Activated CD8-positive, alpha-beta memory T cell treated with anti-CD3 and anti-CD28 coated beads for 4 hours (primary cell): ENCODE measurements at places on chromosomes 1 and 21.

GRCh38 chr1:246397046-246397445, 110.0 kb downstream of the SMYD3 start:
- DNase-seq, result no peak

DNA sequence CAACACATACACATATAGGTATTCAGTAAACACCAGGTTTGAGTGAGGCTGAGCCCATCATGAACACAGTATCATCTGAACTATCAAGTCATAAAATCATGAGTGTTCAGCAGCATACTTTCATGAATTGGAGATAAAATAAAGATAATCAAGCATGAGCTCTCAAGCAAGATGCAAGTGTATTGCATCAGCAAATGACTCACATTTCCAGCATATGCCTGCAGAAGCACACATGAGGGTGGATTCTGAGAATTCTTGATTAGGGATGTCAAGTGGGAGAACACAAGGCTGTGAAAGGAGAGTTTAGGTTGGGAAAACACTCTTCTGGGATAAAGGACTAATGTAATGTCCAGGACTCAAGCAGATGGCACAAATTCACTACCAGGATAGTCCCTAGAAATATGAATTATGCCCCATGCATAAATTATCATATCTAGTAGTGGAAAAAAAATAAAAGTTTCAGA, 299.2 kb downstream of the SRGAP2C start:
- DNase-seq, result no peak

- no peak for DNase-seq
Measured at GRCh38 chr1:234645474-234645953, 35.5 kb upstream of the IRF2BP2 start.

DNA sequence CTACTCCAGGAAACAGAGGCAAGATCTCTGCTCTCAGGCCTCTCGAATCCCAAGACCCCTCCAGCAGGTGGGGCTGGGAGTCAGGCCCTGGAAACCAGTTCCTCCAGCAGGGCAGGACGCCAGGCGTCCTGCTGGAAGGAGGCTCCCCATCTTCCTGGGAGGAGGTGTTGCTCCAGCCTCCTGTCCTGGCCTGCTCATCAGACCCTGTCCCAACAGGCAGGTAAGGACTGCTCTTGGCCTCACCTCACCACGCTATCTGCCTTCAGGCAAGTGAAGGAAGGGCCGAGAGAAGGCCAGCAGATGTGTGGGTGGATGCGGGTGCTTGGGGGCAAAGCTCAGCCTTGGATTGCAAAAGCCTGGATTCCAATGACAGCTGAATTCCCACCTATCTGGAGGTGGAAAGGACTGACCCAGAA, 82.9 kb downstream of the SSBP3 start:
- no peak for DNase-seq

GRCh38 chr1:215482079-215482478, 85.0 kb upstream of the KCTD3 start:
- DNase-seq, result no peak

GRCh38 chr1:187038784-187039183, 210.0 kb downstream of the PLA2G4A start:
- no peak for DNase-seq
